DMS53 (cell line): ENCODE measurements at places on chromosomes 1 and 21.

DNA sequence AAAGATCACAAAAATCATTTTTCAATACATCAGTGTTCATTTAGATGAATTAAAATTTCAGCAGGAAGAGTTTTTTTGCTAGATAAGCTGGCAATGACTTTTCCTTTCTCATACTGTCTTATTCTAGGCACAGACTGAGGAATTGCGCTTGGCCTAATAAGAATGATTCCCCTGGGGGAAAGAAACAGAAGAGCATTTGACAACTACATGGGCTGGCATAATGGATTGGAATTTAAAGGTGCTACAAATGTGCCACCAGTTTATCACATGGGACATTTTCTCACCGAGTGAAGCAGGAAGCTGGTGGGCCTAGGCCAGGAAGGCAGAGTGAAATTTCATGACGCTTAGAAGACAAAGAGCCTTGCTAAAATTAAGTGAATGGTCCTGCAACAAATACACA lies 39.3 kb downstream of the CDKN2C start:
- DNase-seq = no peak

GRCh38 chr1:180358649-180359048 lies 128.6 kb downstream of the LHX4 start:
- no peak for DNase-seq

DNA sequence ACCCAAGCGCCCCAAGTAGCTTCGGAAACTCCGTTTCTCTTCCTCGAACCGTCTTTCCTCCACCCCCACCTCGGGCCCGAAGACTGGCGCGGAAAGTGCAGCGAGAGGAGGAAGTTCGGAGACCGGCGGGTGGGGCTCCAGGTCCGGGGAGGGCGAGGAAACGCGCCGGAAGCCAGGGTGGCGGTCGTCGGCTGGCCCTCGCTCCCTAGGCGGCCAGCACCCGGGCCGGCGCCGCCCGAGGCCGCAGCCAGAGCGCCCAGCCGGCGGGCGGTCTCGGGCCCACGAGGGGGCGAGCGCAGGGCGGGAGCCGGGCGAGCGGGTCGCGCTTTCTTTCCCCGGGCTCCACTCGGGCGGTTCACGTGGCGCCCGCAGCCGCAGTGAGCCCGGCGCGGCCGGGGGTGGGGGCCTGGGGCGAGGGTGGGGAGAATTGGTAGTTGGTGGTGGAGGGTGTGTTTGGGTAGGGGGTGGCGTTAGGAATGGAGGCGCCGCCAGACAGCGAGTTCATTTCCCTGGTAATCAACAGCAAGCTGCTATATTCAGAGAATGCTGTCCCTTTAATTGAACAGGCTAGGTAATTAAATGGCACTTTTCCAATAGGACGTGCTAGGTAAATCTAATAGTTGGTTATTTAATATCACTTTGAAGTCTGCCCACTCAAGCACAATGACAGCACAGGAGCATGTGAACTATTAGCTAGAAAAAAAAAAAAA lies 6.7 kb downstream of the LMO4 start:
- peak; percentile 82 for DNase-seq

- DNase-seq = peak; percentile 90
Measured at GRCh38 chr1:1144122-1144842, 28.4 kb upstream of the C1orf159 start.

DNA sequence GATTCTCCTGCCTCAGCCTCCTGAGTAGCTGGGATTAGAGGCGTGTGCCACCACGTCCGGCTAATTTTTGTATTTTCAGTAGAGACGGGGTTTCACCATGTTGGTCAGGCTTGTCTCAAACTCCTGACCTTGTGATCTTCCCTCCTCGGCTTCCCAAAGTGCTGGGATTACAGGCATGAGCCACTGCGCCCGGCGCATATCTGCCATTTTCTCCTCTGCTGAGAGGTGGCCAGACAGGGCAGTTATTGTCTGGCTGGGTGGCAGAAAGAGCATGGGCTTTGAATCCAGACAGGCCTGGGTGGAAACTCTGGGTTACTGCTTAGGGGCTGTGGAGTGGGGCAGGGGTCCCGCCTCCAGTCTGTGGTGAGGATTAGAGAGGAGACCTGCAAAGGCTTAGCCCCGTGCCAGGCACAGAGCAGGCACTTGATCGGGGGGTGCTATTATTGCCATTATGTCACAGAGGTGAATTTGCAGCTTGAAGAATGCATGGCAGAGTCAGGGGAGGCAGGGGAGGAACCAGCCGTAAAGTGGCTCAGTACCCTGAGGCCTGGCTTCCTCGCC lies 73.9 kb downstream of the MAN1C1 start:
- DNase-seq = no peak
